ENCODE measurements at places on chromosomes 2 and 18.
A peak's percentile ranks its signal among the peaks of the same experiment; 100 is the strongest.

DNA sequence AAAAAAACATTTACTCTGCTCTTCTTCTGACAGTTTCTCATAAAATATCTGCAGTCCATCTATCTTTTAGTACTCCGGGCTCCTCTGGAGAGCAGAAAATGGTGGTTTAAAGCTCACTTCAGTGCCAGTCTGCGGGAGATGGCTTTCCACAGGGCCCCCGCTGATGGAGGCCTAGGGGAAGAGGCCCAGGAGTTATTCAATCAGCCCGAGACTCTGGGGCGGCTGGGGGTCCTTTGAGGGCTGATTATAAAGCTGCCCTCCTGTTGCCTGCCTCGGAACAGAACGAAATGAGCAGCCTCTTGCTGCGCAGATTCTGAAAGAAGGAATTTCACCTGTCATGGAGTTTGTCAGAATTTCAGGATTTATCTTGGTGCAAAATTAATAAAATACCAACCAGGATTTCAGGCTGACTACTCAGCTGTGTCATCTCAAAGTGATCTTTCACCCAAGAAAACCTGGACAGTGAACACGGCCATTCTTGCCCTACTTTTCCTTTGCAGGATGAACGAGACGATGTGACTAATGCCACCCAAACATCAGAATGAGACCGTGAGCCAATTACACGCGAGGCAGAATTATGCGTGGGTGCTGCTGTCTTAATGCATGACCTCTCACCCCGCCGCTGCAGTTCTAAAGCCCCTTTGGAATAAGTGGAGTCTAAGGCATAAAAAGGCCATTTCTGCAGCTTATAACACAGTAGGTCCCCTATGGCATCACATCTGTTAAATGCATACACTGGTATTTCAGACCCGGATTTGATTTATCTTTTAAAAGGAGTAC is 273.8 kb downstream of the ZNF521 start:
- no peak for DNase-seq

GRCh38 chr2:34332813-34333212 is 733.7 kb upstream of the FAM98A start:
- no peak for DNase-seq

DNA sequence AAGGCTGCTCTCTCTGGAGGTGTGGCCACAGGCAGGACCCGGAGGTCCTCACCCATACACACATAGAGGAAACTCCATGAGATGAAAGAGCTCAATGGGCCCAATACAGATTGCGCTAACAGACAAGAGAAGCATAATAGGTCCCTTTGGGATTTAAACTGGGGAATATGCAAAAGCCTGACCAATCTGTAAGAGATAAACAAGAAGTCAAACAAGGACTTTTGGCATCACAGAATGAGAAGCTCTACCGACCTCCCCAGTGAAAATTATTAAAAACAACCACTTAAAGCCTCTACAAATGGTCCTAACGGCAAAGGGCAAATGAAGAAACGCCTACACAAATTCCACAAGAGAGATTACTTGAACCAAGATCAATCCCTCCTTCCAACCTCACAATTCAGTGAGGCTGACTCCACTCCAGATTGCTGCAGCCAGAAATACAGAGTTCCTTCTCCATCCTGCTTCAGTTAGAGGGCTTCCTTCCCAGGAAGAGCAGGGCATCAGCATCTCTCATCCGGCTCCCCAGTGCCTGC is 10.8 kb downstream of the IWS1 start:
- DNase-seq, result no peak

- DNase-seq, result no peak
These were observed 32.4 kb upstream of the ATL2 start for GRCh38 chr2:38409156-38410102.

GRCh38 chr2:174176898-174177297 is 71.4 kb downstream of the OLA1 start:
- no peak for DNase-seq

- no peak for DNase-seq
These were observed 492.3 kb downstream of the ZEB2 start for GRCh38 chr2:144027593-144027992.

DNA sequence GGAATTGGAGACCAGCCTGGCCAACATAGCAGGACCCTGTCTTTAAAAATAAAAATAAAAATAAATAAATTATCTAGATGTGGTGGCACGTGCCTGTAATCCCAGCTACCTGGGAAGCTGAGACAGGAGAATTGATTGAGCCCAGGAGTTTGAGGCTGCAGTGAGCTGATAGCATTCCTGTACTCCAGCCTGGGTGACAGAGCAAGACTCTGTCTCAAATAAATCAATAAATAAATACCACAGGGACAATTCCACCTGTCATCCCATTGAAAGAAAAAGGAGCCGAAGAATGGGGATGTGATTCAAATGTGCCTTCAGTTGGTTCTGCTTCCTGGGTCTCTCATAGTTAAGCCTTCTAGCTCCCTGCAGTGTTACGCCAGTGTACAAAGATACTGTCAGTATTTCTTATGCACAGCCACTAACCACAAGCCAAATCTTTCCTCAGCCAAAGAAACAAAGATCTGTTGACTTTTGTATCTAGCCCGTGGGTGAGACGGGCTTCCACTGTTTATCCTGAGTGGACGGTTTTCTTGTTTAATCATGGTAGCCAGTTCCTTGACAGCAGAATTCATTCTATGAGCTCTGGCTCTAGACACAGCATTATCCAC is 12.6 kb downstream of the LGALSL start:
- DNase-seq, result no peak

DNA sequence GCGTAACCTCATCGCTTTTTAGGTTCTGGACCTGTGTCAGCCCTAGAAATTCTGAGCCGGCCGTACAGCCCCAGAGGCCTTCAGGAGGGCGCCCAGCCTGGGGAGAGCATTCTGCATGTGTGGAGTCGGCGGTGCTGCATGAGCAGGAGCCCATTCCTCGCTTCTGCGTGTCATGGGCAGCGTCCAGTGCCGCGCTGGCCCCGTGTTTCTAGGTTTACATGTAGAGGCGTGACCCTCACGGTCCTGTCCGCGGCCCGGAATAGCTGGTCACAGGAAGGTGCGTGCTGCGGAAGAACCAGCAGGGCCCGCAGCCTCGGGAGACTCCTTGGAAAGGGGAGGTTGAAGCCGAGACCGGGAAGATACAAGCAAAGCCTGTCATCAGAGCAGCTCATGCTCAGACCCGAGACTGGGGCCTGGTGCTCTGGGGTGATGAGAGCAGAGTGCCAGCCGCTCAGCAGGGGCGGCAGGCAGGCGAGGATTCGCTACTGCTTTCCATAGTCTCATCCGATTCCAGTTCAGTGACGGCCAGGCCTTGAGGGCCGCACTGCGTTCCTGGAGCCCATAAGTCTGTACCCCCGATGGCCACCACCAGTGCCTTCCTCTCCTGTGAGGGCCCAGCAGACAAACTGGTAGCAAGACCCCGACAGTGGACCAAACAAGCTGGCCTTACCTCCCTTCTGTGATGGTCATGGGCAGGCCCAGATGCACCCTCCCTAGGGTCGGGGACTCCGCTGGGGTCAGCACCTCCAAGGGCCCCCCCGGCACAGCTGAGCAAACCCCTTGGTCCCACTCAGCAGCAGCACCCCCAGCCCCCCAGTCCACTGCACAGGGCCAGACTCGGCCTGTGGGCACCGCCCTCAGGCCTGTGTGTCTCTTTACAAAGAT is 15.6 kb upstream of the NFATC1 start:
- DNase-seq, result peak; percentile 67

- no peak for DNase-seq
These were observed 219.8 kb downstream of the TFCP2L1 start for GRCh38 chr2:121065239-121065638.

DNA sequence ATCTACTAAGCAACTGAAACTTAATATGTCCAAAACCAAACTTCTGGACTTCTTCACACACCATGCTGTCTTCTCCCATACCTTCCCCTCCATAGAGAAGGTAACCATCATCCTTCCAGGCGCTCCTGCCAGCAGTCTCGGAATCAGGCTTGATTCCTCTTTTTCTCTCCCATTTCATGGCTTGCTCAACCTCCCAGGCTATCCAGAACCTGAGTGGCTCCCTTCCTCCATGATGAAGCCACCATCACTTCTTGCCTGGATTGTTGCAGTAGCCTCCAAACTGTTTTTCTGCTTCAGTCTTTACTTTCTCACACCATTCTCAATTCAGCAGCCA is 40.1 kb upstream of the NDUFV2 start:
- DNase-seq, result no peak

DNA sequence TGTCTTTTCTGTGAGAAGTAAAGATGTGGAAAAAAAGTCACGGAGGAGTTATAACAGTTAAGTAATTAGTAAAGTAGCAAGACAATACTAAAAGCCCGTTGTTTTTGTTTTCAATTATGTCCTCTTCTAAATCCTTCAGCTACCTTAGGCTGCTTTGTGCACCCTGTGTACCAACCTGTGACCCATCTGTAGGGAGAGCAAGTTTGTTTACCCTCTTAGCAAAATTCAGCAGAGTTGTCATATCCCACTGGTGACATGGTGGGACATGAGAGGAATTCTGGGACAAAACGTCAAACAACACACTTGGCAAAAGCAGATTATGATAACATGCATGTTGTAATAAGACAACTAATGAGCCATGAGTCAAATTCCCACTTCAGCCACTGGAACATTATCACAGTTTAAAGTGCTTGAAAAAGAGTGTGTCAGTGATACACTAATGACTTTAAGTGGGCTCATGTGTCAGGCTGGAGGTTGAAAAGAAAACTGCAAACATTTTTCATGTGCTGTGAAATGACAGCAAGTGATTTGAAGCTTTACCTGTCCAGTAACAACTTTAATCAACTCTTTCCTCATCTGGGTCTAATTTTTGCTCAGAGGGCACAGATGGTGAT is 392.8 kb upstream of the ACVR2A start:
- DNase-seq, result no peak

DNA sequence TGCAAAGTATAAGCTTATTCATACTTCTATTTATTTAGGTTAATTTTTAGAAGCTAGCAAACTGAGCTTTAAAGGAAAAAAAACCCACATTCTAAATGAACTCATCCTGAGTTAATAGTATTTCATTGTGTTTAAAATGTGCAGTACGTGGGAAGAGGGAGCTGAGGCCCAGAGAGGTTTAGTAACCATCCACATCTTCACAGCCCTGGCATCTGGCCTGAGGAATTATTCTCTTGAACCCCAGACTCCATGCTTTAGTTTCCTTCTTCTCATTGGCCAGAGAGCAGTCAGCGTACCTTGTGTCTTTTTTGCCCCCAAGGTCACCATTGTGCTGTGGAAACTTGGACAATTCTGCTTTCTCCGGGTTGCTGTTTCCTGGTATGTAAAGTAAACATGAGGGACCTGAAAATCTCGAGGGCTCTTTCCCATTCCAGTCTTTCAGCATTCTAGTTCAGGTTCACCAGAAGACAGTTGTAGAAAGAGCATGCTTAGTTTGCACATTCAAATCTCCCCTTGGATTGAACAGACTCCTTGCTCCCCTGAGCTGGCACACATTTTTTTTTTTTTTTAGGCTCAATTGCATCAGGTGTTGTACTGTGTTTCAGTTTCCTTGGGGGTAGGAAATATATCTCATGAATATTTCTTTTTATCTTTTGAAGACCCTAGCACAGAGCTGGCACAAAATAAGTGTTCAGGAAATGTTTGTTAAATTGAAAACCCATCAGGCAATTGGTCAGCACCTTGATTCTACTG is 81.4 kb downstream of the MYCN start:
- DNase-seq, result no peak

DNA sequence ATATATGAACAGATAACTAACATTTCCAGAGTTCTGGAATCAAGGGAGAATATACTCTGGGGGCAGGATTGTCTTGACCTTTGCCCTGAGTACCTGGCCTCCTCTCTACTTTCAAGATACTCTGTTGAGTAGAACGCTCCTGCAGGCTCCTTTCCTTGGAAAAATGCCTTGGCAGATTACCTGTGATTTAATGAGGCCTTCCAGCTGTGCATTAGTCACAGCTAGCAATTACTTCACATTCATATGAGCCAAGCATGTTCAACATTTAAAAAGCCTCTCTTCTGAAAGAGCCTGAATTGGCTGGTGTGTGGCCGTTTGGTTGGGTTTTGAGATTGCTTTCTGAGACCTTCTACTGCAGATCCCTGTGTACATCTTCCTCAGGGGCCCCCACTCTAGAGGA is 142.2 kb downstream of the PLCL1 start:
- no peak for DNase-seq

DNA sequence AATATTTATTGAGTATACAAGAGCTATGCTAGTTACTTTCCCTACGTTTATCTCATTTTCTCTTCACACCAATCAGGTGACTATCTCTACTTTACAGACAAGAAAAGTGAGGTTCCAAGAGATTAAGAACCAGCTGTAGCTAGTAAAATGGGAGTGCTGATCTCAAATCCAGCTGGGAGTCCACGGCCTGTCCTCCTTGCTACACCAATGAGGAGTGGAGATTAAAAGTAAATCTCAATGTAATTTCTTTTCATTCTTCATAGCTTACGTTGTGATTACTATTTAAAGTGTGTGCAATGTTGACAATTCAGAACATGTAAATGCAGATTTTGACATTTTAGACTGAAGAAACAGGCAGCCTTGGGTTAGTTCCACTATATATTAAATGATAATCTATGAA is 53.9 kb upstream of the NRP2 start:
- no peak for DNase-seq

- DNase-seq, result no peak
These were observed 481.7 kb upstream of the CRIM1 start for GRCh38 chr2:35873921-35874320.

Data from sciatic nerve (tissue), 2 donors.